ENCODE measurements at places on chromosomes 5 and 9.

GRCh38 chr9:115764645-115765044 is 388.9 kb upstream of the PAPPA start:
- no peak for DNase-seq

- DNase-seq: no peak
These were observed 23.0 kb downstream of the PCDHGC5 start for GRCh38 chr5:141511771-141512325.

DNA sequence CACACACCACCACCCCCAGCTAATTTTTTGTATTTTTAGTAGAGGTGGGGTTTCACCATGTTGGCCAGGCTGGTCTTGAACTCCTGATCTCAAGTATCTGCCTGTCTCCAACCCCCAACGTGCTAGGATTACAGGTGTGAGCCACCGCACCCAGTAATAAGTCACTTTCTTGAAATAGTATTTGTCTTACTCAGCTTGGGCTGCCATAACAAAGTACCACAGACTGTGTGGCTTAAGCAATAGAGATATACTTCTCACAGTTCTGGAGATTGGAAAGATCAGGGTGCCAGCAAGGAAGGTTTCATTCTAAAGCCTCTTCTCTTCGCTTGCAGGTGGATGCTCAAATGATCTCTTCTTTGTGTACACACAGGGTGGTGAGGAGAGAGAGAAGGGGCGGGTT is 99.8 kb downstream of the ARRDC3 start:
- no peak for DNase-seq

- DNase-seq: no peak
These were observed 306.2 kb upstream of the NREP start for GRCh38 chr5:112063191-112063590.

GRCh38 chr9:81718244-81718643 is 28.9 kb upstream of the TLE1 start:
- DNase-seq: no peak

DNA sequence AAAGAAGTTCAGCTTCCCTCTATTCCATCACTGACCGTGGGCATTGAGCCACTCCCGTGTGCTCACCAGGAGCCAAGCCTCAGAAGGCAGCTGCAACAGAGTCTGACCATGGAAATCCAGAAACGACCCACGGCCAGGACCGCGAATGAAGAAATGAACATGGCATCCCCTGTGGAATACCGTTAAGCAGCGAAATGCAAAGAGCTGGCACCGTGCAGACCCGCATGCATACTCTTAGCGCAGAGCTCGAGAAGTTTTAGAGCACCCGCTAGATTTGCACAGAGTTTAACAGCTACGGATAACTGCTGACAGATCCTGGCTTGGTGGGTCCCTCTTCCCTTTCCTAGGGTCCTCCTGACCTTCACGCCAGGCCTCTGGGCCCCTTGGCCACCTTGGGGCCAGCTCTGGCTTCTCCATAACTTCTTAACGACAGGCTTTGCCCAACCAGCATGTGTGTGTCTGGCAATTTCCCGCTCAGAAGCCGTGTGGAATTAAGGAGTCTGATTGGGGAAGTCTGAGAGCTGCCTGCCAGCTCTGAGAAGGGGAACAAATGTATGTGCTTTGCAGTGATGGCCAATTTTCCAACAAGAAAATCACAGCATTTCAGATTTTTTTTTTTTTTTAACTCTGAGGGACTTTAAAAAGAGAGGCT is 75.3 kb upstream of the COL5A1 start:
- DNase-seq: no peak

GRCh38 chr5:112174959-112175594 is 244.0 kb downstream of the EPB41L4A start:
- DNase-seq: peak; percentile 57

- DNase-seq: no peak
These were observed 55.4 kb downstream of the LHX2 start for GRCh38 chr9:124066783-124067577.

DNA sequence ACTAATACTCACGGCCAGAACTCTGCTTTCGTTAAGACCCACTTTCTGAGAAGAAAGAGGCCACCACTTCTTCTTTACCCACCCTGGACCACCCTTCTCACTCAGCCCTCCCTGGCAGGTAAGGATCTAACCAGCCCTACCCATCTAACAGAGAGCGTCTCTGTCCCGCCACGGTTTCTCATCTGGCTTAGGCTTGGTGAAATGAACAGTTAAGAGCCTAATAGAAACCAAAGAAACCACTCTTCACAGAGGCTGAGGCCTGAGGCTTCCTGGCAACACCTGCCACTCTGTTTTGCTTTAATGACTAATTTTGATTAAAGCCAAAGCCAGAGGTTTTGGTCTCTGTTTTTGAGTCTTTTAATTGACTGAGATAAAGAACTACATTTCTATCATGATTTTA is 354.1 kb upstream of the SLC30A5 start:
- DNase-seq: no peak

- no peak for DNase-seq
These were observed 411.1 kb upstream of the MPDZ start for GRCh38 chr9:13690595-13690994.

GRCh38 chr5:134554319-134555222 is 29.1 kb downstream of the JADE2 start:
- no peak for DNase-seq

- no peak for DNase-seq
These were observed 458.8 kb downstream of the ICE1 start for GRCh38 chr5:5881294-5881693.

DNA sequence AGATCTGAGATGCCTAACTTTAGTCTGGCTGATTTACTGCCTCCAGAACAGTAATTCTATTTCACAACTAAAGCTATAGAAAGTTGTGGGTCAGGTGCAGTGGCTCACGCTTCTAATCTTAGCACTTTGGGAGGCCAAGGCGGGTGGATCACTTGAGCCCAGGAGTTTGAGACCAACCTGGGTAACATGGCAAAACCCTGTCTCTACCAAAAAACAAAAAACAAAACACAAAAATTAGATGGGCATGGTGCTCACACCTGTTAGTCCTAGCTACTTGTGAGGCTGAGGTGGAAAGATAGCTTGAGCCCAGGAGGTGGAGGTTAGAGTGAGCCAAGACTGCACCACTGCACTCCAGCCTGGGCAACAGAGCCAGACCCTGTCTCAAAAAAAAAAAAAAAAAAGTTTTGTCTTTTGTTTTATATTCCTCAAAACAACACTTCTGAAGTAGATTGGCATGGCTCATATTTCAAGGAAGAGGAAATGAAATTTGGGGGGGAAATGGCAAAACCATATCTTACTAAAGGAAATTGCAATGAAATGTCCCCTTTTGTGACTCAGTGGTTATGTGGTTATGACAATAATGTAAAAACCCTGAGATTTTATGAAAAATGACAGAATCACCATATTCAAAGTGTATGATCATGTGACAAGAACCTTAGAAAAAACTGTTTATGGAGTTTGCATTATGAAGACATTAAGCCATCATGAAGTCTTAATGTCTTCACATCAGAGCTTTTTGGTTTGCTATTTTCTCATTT is 16.2 kb downstream of the FNBP1 start:
- DNase-seq: no peak

DNA sequence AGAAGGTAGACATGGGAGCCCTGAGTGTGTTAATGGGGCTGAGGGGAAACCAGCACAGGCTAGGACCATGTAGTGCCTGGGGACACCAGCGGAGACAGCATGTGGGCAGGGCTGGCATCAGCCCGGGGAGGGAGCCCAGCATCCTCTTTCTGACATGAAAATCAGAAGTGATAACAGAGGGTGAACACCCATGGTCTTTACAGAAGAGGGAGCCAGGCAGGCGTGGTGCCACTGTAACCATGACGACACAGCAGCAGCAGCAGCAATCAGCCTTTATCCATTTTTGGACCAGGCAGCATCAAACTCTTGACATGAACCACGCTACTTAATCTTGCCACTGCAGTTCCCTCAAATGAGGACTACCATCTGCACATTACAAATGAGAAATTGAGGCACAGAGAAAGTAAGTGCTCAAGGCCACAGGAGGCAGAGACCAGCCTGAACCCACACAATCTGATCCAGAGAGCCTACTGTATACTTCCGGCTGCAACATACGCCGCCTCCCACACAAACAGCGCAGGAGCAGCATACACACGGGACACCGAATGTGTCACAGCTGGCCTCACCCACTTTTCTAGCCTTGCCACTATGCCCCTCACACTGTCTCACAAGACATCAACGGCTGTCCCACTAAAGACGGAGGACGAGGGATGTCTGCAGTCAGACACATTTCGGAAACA is 23.8 kb downstream of the CAMSAP1 start:
- no peak for DNase-seq

- no peak for DNase-seq
These were observed 78.0 kb downstream of the OSMR start for GRCh38 chr5:38923661-38924451.

GRCh38 chr5:89353837-89354551 is 471.0 kb upstream of the MEF2C start:
- no peak for DNase-seq

GRCh38 chr9:135343837-135344522 is 135.6 kb upstream of the PPP1R26 start:
- DNase-seq: no peak

DNA sequence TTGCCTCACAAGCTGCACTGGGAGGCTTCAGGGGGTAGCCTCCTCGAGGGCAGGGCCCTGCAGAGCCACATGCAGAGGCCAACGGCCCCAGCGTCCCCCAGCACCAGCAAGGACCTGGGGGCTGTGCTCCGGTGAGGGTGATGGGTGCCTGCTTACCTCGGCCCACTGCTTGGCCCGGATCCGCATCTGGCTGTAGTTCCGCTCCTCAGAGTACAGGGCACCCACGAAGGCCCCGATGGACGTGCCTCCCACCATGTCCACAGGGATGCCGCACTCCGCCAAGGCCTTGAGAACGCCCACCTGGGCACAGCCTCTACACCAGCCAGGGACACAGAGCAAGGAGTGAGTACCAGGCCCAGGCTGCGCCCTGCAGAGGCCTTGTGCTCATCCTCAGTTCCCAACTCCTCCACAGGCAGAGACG is 8.0 kb upstream of the NSMF start:
- DNase-seq: no peak

GRCh38 chr5:13478831-13479465 is 465.5 kb downstream of the DNAH5 start:
- peak; percentile 5 for DNase-seq

DNA sequence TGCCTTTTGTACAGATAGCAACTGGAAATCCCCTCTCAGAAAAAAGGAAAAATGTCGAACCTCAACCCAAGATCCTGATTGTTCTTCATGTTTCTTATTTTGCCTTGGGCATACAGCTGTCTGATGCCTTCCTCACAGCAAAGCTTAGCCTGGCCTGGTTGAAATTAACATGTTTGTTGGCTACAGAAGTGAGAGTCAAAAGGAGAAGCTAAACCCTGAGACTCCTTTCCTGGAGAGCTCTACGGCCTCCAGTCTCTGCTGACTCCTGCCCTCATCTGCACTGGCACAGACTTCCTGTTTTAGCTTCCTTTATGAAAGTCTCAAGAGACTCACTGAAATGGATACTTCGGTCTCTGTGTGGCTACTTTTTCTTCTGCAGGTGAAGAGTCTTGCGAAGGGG is 186.7 kb downstream of the PARP8 start:
- no peak for DNase-seq

DNA sequence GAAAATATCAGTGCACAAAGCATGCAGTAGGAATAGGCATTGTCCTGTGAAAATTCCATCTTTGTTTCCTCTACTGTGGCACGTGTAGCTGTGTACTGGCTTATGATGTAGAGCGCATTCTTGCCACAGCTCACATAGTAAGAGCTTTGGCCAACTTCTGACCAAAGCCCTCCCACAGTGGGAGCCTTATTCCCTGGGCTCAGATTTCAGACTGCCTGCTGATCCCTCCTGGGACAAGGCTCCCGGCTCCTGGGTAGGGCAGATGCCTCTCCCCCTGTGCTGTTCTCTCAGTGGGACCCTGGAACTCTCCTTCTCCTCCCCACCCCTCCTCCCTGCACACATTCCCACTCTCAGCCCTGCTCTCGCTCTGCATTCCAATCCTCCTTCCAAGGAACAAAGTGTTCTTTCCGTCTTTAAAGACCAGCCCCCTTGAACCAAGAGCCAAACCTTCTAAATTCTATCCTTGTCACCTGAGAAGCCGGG is 17.5 kb downstream of the LCP2 start:
- no peak for DNase-seq

DNA sequence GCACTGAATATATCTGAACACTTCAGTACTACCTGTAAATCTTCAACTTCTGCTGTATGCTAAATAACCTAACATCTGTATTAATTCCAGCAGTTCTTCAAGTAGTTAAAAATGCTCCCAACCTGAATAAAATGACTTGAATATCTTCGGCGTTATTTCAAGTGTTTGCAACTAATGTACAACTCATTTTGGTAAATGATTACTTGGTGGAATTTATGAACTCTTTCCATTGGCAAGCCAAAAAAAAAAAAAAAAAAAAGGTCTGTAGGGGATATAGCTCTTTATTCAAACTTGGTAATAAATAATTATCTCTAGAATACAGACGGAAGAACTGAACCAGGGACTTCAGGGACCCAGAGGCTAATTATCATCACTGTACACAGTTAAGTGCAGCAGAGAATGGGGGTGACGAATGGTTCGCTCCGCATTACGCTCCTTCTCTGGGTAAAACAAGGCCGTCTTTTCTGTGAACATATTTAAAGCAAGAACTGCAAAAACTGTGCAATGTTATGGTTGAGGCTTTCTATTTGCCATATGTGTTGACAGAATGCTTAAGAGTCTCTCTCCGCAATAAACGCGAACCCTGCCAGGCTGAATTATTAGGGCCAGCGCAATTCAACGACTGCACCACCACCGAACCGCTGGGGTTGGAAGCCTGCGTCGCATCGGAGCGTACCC is 1.9 kb upstream of the ERBIN start:
- no peak for DNase-seq

DNA sequence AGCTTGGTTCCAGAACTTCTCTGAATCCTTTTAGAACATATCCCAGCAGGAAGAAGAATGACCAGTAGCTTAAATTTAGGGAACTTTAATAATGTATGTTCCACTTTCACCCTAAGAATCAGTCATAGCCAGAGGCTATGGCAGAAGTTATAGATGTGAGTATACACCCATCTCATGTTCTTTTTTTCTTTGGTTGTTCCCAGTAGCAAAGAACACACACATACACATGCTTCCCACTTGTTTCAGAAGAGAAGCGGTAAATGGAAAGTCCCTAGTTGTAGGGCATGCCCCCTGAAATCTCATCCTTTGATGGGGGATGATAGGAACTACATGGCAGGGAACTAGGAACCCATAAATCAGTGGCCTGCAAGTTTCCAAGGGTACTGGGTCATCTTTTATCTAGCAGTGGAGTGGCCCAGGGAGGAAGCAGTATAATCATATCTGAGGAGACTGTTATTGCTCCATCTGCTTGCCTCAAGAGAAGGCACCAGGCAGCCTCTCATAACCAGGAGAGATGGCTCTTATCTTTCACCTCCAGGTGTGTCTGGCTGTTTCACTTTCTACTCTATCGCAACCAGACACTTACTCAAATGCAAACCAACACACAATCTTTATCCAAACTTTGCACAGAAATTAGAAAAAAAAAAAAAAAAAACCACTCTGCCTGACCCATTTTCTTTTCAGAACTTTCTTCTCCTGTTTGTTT is 109.5 kb downstream of the SNCAIP start:
- no peak for DNase-seq

All from renal cortex interstitium (tissue), 15 donors.